NCI-H226 (cell line): ENCODE measurements at places on chromosomes 3 and 15.

- DNase-seq = no peak
Observed at GRCh38 chr3:159029306-159030026, 227.6 kb downstream of the MFSD1 start.

- DNase-seq = peak; percentile 96
Observed at GRCh38 chr3:138082085-138082991, 33.1 kb downstream of the DZIP1L start.

DNA sequence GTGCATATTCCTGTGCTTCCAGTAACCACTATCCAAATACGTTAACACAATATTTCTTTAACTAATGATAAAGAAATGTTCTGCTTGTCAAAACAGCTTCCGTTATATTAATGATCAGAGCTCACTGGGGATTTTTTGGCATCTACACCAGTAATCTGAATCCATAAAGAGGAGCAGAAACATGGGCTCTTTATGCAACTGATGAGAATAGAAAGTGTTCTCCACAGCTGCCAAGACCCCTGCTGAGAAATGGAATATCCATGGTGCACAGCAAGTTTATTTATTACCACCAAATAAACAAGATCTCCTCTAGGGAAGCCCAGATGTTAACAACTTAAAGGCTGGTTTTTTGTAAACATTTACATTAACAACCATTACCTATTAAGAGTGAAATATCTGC is 54.5 kb downstream of the ALDH1A2 start:
- no peak for DNase-seq

- peak; percentile 27 for DNase-seq
Observed at GRCh38 chr3:170222647-170223541, 670 bp downstream of the PRKCI start.

DNA sequence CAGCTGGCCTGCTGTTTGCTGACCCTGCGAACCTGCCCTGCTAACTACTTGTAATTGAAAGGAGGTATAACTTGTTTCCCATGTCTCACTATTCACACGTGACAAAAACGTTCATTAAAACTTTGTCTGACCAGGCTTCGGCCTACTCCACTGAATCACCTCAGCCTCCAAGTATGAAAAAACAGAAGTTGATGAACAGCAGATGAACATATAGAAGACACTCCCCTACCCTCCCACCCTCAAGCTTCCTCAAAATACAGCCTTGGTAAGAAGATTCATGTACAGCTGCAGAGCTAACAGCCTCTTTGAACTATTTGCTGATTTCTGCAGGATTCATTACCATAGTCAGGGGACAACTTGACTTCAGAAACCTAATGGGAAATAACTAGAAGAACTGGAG is 10.7 kb downstream of the RBM15B start:
- no peak for DNase-seq

- no peak for DNase-seq
Observed at GRCh38 chr3:89806166-89806565, 698.7 kb downstream of the EPHA3 start.

- no peak for DNase-seq
Observed at GRCh38 chr3:175879417-175879816, 1020.3 kb downstream of the NAALADL2 start.

GRCh38 chr15:34815836-34816235 is 20.5 kb upstream of the ACTC1 start:
- DNase-seq = no peak
